Suprapubic skin (tissue), 4 donors: ENCODE measurements at places on chromosomes 2 and 18.
A peak's percentile ranks its signal among the peaks of the same experiment; 100 is the strongest.

- H3K27me3 ChIP-seq = no peaks in the 10 kb centered on the region
- DNase-seq = peak; percentile 75
- H3K4me3 ChIP-seq = peak overlapping the region; percentile 62
- H3K36me3 ChIP-seq = no peaks in the 10 kb centered on the region
- H3K27ac ChIP-seq = peak overlapping the region; percentile 96
These were observed 1.4 kb downstream of the PHLPP1 start for GRCh38 chr18:62716619-62717168.

DNA sequence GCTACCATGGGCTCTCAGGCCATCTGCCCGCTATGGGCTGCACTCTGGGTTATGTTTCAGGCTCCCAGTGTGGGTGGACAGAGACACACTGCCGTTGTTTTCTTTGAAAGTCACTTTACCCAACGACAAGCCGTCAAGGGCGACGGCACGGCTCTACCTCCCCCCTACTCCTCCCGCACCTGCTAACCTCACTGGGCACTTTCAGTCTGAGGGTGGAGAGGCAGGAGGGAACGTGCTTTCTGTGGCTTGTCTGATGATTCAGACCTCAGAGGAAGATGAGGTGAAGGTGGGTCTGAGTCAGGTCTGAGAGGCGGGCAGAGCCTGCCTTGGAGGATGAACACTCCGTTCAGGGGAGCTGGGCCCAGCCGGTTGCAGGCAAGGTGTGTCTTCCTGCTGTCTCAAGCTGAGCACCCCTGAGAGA, 147.6 kb upstream of the HDAC4 start:
- no peaks in the 10 kb centered on the region for H3K27me3 ChIP-seq
- H3K36me3 ChIP-seq = no peaks in the 10 kb centered on the region
- no peaks in the 10 kb centered on the region for H3K4me1 ChIP-seq
- no peak overlapping the region for H3K4me3 ChIP-seq
- H3K27ac ChIP-seq = no peak overlapping the region

DNA sequence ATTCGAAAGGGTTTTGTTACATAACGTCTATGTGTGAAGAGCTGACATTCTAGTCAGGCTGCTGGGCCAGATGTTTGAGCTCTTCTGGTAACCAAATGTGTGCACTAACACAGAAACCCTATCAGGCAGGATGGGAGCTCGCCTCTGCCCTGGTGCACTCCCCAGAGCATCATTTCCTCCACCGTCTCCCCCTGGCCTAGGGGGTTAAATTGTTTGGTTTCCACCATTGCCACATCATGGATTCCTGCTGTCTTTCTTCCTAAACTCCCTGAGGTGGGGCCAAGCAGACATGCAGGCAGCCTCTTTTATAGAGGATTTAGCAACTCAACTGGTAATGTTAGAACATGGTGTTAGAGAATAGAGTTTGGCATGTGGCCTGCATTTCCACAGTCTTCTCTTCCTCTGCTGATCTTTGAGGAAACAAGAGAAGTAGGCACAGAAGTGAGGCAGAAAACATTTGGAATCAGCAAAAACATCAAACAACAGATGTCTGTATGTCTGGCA, 87.3 kb downstream of the ANTXR1 start:
- no peak for DNase-seq
- no peak overlapping the region for H3K27ac ChIP-seq
- no peak overlapping the region for H3K4me3 ChIP-seq
- H3K27me3 ChIP-seq = no peaks in the 10 kb centered on the region
- peaks cover 8% of the 10 kb centered on the region for H3K36me3 ChIP-seq

DNA sequence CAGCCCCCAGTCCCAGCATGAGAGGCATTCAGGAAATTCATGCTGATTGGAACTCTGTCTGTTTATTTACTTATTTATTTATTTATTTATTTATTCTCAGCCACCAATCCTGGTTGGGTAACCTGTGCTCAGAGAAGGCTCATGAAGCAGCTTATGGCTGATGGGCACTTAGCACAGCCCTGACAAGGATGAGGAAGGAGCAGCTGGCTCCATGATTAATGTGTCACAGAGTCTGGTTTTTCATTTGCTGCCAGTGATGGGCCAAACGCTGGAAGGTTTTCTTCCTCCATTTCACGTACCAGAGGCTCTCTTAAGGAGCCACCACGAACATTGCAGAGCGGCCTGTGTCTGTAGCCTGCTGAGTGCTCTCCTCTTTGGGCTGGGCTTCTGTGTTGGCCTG, 28.3 kb upstream of the KCNS3 start:
- no peaks in the 10 kb centered on the region for H3K4me1 ChIP-seq
- no peak overlapping the region for H3K4me3 ChIP-seq
- no peak overlapping the region for H3K27ac ChIP-seq

DNA sequence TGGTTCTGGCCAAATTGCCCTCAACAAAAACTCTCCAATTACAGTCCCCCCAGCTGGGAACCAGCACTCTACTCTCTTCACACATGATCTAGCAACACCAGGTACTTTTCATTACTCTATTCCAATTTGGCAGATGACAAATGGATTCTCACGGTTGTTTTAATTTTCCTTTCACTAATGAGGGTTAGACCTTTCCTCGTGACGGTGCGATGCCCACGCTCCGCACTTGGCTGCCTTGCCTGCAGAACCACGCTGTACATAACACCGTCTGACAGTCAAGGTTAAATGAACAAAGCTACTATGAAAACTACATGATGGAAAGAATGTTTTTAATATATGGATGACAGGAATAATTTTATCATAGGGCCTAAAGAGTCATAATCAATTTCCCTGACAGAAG, 141.5 kb downstream of the FBXO15 start:
- no peaks in the 10 kb centered on the region for H3K4me1 ChIP-seq
- H3K36me3 ChIP-seq = no peaks in the 10 kb centered on the region
- no peak overlapping the region for H3K4me3 ChIP-seq
- no peak for DNase-seq
- no peak overlapping the region for H3K27ac ChIP-seq

- DNase-seq = no peak
- no peaks in the 10 kb centered on the region for H3K36me3 ChIP-seq
- H3K27me3 ChIP-seq = no peaks in the 10 kb centered on the region
- no peak overlapping the region for H3K4me3 ChIP-seq
These were observed 180.9 kb downstream of the PDE1A start for GRCh38 chr2:182245963-182246362.

DNA sequence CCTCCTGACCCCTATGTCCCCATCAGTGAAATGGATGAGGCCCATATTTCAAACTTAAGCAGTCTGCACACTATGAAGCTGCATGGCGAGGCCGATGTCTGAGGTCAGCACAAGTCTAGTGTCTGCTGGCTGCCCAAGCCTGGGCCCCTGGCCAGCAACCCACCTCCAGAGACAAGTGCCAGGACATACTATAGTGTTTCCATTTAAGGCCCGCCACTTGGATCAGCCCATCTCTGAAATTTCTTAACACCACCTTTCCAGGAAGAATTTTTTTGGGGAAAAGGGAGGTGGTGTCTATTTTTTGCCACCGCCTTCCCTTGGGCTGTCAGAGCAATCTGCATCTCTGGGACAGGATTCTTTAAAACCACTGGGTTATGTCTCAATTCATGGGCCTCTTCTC, 1.8 kb downstream of the ACVR1 start:
- peaks cover 34% of the 10 kb centered on the region for H3K4me1 ChIP-seq
- peak overlapping the region; percentile 98 for H3K27ac ChIP-seq
- peak overlapping the region; percentile 91 for H3K4me3 ChIP-seq
- no peak for DNase-seq
- H3K27me3 ChIP-seq = no peaks in the 10 kb centered on the region

- no peak overlapping the region for H3K27ac ChIP-seq
- H3K4me3 ChIP-seq = no peak overlapping the region
- H3K4me1 ChIP-seq = no peaks in the 10 kb centered on the region
- H3K36me3 ChIP-seq = no peaks in the 10 kb centered on the region
- H3K27me3 ChIP-seq = no peaks in the 10 kb centered on the region
- DNase-seq = no peak
These were observed 511.4 kb downstream of the KCNJ3 start for GRCh38 chr2:155209696-155210450.

GRCh38 chr18:13418013-13418710, 199.6 kb downstream of the LDLRAD4 start:
- H3K4me1 ChIP-seq = peaks cover 11% of the 10 kb centered on the region
- no peak overlapping the region for H3K4me3 ChIP-seq
- no peak for DNase-seq
- H3K27ac ChIP-seq = no peak overlapping the region
- no peaks in the 10 kb centered on the region for H3K36me3 ChIP-seq

GRCh38 chr2:239882781-239883180, 142.4 kb downstream of the NDUFA10 start:
- H3K4me3 ChIP-seq = no peak overlapping the region
- no peaks in the 10 kb centered on the region for H3K36me3 ChIP-seq
- H3K27me3 ChIP-seq = no peaks in the 10 kb centered on the region
- H3K27ac ChIP-seq = no peak overlapping the region

DNA sequence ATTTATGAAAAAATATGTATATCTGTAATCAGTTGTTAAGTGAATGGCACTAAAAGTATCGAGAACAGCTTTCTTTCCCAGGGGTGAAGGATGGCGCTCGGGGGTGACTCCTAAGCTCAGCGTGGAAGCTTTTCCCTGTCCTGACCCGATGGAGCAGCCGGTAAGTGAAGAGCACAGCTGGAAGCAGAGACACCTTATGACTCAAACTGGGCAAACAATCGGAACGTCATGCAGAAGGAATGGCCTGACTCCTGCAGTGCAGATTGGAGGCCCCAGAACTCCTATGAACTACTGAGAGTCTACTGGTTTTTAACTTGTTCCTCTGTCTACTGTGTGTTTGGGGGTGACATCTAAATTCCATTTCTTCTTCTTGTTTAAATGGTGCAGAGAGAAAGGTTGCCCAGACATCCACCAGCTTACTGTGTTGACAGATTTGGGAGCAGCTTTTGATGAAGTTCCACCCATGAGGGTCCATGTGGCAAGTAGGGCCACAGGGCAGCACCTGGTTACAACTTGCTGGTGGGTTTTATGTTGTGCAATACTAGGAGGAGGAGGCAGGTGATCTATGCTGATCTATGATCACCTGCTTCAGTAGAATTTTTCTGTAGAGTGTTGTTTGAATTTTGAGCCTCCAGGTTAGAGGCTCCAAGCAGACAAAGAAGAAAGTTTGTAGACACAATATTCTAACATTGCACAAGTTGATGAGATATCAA, 52.8 kb upstream of the TMEM182 start:
- H3K4me3 ChIP-seq = no peak overlapping the region
- DNase-seq = no peak
- no peaks in the 10 kb centered on the region for H3K4me1 ChIP-seq

- no peaks in the 10 kb centered on the region for H3K27me3 ChIP-seq
- DNase-seq = no peak
- peaks cover 3% of the 10 kb centered on the region for H3K4me1 ChIP-seq
- H3K4me3 ChIP-seq = no peak overlapping the region
- H3K27ac ChIP-seq = no peak overlapping the region
- peaks cover 2% of the 10 kb centered on the region for H3K36me3 ChIP-seq
These were observed 35.5 kb upstream of the KIDINS220 start for GRCh38 chr2:8872821-8873432.

DNA sequence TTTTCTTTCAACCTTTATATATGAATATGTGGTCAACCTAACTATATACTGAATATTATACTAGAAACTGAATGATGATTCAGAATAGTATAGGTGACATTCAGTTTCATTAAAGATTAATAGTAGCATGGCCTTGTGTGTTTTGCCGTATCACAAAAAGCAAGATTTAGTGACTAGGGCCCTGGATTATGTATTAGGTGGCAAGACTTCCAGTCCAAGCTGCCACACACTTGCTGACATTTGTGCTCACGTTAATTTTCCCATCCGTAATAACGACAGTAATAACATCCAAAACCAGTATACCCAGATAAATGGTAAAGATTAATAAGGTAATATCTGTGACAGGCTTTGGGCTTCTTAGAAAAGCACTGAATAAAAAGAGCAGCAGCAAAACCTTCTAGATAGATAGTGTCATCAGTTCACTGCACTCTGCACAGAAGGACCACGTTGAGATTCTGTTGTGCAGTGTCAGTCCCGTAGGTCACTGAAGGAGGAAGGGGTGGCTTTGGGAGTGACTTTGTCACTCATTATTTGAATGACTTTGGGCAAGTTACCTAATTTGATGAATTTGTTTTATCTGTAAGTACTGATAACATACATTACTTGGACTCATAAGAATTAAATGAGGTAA, 451.7 kb downstream of the PTPRM start:
- no peaks in the 10 kb centered on the region for H3K36me3 ChIP-seq
- H3K27me3 ChIP-seq = no peaks in the 10 kb centered on the region
- no peak for DNase-seq
- no peak overlapping the region for H3K27ac ChIP-seq
- no peak overlapping the region for H3K4me3 ChIP-seq
- no peaks in the 10 kb centered on the region for H3K4me1 ChIP-seq

- H3K36me3 ChIP-seq = no peaks in the 10 kb centered on the region
- H3K4me3 ChIP-seq = no peak overlapping the region
- DNase-seq = no peak
- no peaks in the 10 kb centered on the region for H3K27me3 ChIP-seq
- no peak overlapping the region for H3K27ac ChIP-seq
These were observed 182.4 kb downstream of the NEDD4L start for GRCh38 chr18:58226429-58226828.

DNA sequence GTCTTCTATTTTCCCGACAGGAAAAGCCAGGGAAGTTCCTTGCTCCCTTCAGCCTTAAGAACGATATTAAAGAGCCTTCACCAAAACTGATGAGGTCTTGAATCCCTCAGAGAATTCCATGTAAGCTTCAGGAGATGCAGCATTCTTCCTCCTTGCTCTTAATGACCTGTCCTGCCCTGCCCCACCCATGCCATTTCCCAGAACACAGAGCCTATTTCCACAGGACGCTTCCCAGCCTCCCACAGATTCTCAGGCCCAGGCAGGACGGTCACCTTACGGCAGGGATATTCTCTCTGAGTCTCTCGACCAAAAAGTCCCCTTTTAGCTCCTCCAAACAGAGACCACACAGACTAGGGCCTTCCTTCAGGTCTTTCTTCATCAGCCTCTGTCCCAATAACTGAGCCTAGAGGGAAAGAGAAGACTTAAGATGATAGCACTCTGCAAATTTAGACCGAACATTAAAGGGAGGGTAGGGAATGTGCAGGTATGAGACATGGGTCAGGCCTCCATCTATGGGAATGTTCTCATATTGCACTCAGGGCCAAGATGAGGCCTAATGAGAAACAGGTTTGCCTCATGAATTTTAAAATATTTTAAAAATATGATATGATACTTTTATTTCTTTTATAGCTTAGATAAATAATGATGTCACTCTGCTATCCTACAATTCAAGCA, 62.1 kb downstream of the COBLL1 start:
- no peaks in the 10 kb centered on the region for H3K27me3 ChIP-seq
- DNase-seq = no peak
- H3K27ac ChIP-seq = no peak overlapping the region

GRCh38 chr2:38700113-38700785, 34.3 kb downstream of the GALM start:
- DNase-seq = no peak
- no peak overlapping the region for H3K4me3 ChIP-seq
- H3K4me1 ChIP-seq = no peaks in the 10 kb centered on the region
- H3K36me3 ChIP-seq = no peaks in the 10 kb centered on the region
- H3K27me3 ChIP-seq = no peaks in the 10 kb centered on the region

- H3K27ac ChIP-seq = no peak overlapping the region
- no peak for DNase-seq
- no peaks in the 10 kb centered on the region for H3K27me3 ChIP-seq
- H3K4me1 ChIP-seq = no peaks in the 10 kb centered on the region
- no peak overlapping the region for H3K4me3 ChIP-seq
These were observed 109.7 kb downstream of the CD226 start for GRCh38 chr18:69838003-69838402.
